ENCODE measurements at places on chromosomes 5 and 9.

- DNase-seq = no peak
Observed at GRCh38 chr5:119833176-119833575, 203.8 kb downstream of the FAM170A start.

DNA sequence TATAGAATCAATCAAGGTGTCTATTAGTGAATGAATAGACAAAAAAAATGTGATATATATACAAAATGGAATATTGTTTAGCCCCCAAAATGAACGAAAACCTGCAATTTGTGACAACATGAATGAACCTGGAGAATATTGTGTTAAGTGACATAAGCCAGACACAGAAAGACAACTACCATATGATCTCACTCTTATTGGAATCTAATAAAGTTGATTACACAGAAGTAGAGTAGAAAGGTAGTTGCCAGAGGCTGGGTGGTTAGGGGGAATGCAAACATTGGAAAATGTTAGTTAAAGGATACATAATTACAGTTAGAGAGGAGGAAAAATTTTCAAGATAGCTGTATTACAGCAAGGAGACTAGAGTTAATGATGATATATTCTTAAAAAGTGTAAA, 1962.3 kb downstream of the EFNA5 start:
- DNase-seq = no peak

- DNase-seq = no peak
Observed at GRCh38 chr5:95317085-95317484, 32.2 kb upstream of the MCTP1 start.

GRCh38 chr5:175384724-175385552, 59.0 kb downstream of the DRD1 start:
- no peak for DNase-seq

- no peak for DNase-seq
Observed at GRCh38 chr5:177508837-177509236, 789 bp downstream of the DOK3 start.

DNA sequence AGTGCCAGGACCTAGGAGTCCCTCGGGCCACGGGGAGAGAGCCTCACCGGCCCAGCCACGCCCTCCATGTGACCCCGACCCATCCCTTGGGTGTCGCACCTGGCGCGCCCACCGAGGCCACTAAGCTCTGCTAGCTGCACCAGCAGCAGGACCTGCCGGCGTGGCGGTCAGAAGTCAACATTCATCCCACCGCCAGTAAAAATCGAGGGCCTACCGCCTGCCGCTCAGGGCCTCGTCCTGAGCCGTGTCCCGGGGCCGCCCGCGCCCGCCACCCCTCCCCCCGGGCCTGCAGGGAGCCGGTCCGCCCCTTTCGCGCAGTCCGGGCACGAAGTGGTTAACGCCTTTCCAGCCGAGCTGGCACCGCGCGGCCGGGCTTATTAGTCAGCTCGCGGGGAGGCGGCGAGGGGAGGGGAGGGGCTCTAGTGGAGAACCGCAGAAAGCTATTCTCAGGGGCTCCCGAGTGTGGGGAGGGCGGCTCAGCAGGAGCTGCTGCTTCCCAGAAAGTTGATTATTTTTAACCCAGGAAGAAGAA, 124.4 kb downstream of the C9orf50 start:
- DNase-seq = peak; percentile 76

DNA sequence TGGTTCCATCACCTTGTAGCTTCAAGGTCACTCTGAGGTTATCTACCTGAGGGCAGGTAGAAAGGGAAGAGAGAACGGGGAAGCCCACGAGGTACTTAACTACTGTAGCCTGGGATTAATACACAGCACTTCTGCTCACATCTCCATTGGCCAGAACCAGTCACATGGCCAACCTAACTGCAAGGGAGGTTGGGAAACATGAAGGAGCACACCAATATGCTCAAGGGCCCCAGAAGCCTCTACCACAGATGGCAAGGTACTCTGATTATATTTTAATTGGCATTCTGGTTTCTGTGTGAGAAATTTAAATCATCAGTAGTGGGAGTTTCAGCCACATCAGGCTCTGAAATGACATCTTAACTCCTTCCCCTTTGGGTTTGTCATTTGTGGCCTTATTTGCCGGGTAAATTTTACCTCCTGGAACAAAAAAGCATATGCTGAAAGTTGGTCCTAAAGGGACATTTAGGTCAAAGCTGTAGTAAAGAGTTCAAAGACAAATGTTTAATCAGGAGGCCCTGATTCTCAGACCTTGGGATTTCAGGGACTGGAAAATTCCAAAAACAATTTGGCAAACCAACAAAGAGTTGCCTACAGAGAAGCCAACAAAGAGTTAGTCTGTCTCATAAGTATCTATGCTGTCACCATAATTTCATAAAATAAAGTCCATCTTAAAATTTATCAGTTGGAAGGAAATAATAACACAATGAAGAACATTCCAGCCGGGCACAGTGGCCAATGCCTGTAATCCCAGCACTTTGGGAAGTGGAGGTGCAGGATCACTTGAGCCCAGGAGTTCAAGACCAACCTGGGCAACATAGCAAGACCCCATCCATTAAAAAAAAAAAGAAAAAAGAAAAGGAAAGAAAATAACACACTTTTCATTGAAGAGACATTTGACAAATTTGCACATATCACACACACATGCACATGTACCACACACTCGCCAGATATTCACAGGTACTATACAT, 13.8 kb upstream of the MVB12B start:
- DNase-seq = no peak

- DNase-seq = no peak
Observed at GRCh38 chr5:136037001-136037705, 8.4 kb downstream of the TGFBI start.

DNA sequence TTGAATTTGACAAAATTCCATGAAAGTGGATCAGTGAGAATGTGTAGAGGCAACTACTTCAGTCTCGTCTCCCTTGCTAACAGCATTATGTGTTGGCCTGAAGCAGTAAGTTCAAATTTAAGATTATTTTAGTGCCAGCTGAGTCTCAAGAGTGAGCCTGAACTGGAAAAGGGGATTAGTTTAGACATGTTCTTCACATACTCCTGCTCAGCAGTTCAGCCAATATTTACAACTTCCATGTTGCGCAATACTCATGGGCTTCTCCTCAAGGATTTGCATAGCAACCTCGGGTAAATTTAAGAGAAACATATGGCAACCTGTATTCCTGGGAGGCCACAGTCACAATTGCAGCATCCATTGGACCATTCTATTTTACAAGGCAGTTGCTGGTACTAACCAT, 553.8 kb downstream of the PTPRD start:
- DNase-seq = no peak

- DNase-seq = no peak
Observed at GRCh38 chr9:5448461-5449435, 1.6 kb upstream of the CD274 start.

DNA sequence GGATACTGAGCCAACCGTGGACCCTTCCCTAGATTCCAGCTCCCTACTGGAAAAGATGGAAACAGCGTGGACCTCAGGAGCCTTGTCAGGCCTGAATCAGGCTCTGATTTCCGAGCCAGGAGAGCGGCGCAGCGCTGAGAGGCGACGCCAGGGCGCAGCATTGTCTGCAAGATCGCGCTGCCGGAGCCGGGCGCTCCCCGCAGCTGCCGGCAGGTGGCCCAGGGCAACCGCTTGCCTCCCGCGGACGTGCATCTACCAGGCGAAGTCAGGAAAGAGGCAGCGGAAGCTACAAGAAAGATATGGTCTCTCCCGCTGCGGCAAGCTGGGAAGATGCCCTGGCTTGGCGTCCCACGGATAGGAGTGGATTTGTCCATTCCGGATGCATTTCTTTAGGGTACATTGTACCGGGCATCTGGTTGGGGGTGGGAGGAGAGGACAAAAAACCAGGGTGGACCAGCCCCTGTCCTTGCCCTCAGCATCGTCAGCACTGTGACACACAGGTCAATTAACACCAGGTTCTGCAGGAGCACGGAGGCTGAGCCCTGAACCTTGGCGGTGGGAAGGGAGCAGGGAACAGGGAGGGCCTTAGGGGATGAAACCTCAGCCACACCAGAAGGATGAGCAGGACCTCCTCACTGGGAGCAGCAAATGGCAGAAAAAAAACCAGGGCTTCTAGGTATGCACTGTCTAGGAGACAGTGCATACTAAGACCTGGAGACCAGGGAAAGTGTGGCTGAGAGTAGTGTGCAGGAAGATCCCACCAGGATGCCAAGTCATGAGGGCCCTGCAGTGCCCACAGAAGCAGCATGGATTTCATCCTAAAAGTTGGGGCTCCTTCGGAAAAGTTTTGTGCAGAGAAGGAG, 55.9 kb downstream of the SFXN1 start:
- DNase-seq = peak; percentile 68

- DNase-seq = no peak
Observed at GRCh38 chr9:83238871-83239640, 176.1 kb upstream of the RASEF start.

GRCh38 chr5:39654715-39655114, 229.9 kb upstream of the DAB2 start:
- DNase-seq = no peak

GRCh38 chr5:170327829-170328228, 30.3 kb upstream of the LCP2 start:
- no peak for DNase-seq

DNA sequence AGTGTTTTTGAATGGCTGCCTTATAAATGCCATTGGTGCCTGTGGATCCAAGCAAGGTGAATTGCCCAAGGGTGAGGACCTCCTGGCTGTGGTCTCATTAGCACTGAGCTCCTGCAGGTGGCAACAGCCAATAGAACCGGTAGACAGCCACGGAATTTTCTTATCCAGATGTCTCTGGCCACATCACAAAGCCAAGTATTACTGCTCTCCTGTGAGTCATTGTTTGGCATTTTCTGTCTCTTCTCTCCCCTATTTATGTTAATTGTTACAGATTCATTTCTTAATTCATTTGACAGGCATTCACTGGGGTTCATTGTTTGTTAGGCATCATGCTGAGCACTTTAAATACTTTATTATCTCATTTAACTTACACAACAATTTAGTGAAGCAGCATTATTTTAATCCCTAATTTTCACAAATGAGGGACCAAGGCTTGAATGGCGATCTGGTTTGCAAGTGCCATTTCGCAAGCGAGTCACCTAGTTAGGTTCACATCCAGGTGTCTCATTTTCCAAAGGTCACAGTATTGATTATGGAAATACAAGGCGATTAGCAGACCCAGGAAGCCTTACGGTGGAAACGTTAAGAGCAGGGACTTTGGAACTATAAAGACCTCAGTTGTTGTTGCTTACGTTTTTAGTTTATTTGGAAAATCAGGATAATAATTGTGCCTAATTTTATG, 58.2 kb upstream of the DPYSL3 start:
- no peak for DNase-seq

- no peak for DNase-seq
Observed at GRCh38 chr5:148403344-148403743, 19.6 kb downstream of the FBXO38 start.

DNA sequence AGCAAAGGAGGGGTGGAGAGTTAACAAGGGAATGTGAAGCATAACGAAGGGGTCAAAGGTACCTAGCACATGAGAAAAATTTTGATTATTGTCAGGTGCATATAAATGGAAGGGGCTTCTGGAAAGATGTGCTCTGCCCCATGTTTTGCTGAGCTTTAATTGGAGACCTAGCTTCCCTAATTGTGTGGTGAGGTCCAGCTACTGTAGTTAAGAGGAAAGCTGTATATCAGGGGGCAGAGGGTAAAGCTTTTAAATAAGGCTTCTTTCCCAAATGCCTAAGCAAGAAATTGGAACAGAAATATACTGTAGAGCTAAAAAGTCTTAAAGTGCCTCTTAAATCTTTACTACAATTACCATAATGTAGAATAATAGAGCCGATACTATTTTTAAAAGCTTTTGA, 267.2 kb downstream of the MAT2B start:
- DNase-seq = no peak

GRCh38 chr5:137616046-137616445, 116.9 kb upstream of the SPOCK1 start:
- DNase-seq = no peak

DNA sequence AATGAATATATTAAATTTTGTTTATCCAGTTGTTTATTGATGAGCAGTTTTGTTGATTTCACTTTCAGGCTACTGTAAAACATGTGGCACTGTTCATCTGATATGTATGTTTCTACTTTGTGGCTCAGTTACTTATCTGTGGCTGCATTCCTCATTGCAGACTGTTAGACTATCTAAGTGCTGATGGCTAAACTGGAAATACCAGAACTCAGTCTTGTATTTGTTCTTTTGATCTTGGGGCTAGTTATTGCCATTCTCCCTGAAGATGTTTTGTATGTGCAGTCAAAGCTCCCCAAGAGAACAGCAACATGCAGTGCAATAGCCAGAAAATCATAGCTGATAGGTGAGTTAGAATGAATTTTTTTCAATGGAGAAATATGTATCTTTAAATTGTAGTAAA, 162.2 kb downstream of the GADD45G start:
- no peak for DNase-seq

DNA sequence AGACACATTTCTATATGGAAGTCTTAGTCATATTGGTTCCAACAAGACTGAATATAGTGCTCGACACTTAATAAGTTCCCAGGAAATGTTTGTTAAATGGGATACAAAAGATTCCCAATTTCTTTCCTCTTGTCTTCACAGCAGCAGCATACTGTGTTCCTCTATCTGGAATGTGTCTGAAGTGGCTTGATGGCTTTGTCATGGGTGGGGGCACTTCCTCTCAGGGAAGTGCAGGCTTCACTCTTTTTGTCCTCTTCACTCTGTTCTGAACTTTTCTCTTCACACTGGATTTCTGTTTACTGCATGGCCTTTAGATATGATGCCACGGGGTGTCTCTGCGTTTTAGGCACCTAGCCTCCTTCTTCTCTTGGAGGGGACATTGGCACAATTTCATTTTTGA, 127.7 kb upstream of the C9orf72 start:
- DNase-seq = no peak

GRCh38 chr5:153983885-153984284, 54.8 kb downstream of the FAM114A2 start:
- no peak for DNase-seq

GRCh38 chr5:171010086-171010485, 148.3 kb downstream of the RANBP17 start:
- no peak for DNase-seq

- no peak for DNase-seq
Observed at GRCh38 chr5:179812135-179812825, 5.6 kb upstream of the MGAT4B start.

DNA sequence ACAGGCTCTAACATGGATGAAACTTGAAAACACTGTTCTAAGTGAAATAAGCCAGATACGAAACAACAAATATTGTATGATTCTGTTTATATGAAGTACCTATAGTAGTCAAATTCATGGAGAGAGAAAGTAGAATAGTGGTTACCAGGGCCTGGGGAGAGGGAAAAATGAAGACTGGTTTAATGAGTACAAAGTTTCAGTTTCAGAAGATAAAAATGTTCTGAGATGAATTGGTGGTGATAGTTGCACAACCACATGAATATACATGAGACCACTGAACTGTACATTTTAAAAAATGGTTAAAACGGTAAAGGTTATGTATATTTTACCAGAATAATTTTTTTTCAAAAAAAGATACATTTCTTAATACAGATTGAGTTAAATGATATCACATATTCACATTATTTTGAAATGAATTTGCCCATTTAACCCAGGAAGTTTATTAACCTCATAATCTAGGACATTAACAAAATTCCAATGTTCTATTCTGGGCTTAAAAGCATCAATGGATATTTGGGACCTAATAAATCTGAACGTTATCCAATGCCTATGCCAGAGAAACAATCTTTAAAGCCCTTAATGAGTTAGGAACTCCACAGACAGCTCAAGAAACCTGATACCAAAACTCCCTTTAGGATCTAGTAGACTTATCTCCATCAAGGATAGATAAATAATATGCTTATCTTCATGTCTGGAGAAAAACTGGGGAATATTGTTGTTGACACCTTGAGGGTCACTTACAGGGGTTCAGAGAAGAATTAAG, 521.3 kb downstream of the EFNA5 start:
- DNase-seq = no peak

Measured in stimulated activated CD8-positive, alpha-beta memory T cell treated with anti-CD3 and anti-CD28 coated beads, Interleukin-12 subunit alpha, Interleukin-12 subunit beta, amount 100 ng/mL, for 1 hour (primary cell).